ENCODE measurements at places on chromosomes 16 and 17.

- DNase-seq: no peak
These were observed 191.6 kb downstream of the CDRT15L2 start for GRCh38 chr17:20771104-20771503.

DNA sequence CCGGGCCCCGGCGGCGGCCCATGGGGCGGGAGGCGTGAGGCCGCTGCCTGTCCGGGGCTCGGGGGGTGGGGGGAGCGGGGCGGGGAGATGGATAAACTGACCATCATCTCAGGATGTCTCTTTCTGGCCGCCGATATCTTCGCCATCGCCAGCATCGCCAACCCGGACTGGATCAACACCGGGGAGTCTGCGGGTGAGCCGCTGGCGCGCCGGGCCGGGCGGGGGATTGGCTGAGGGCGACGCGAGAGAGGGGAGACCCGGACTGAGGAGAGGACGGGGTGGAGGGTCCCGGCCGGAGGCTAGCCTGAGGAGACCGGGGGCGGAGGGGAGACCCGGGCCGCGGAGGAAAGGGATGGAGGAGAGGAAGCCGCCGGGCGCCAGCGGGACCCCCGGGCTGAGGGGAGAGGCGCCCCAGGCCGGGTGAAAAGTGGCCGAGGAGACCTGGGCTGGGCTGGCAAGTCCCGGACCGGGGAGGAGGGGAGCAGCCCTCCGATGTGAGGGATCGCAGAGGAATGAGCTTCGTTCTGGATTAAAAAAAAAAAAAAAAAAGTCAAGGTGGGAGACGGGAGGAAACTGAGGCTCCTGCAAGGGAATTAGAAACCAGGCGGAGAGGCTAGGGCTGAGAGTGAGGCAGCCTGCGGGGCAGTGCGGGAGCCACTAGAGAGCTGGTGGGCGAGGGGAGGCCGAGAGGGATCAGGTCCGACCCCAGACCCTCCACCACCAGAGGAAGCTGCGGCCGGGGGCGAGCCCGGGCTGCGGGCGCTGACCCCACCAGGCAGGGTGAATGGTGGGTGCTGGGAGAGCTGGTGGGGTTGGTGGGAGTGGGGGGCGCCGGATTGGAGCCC, 526 bp downstream of the MOSMO start:
- peak; percentile 56 for DNase-seq

DNA sequence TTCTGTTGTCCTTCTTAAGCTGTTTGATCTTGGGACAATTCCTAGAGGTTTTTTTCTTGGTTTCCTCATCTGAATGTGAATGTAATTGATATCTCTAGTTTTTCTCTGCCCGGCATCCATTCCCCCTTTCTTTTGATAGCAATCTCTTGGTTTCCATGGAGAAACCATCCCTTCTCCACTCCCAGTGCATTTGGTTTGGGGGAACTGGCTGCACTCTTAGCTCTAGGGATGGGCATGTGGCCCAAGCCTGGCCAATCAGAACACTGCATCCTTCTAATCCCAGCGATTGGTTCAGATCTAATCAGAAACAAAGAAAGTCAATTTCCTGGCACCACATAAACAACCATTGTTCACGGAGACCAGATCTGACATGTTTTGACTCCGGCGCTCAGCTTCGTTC, 45.1 kb downstream of the IRX3 start:
- no peak for DNase-seq

- DNase-seq: no peak
These were observed 52.3 kb downstream of the PRMT7 start for GRCh38 chr16:68362947-68363657.

GRCh38 chr16:64981568-64982281, 140.1 kb downstream of the CDH11 start:
- no peak for DNase-seq

GRCh38 chr16:88705076-88705684, 1.0 kb downstream of the RNF166 start:
- DNase-seq: no peak

Data from NCI-H146 (cell line).